Endothelial cell of coronary artery (primary cell): ENCODE measurements at places on chromosomes 7 and 10. TPM values are rescaled to one million over a fixed set of nuclear protein-coding genes. Genes with fewer than 3 reads are reported as not detected.

CALN1 gene
- total RNA-seq = not detected in 2 replicates

GSAP gene
- total RNA-seq = 2.4 and 2.8 TPM in 2 replicates

SH2B2 gene
- total RNA-seq = 0.90 and 1.7 TPM in 2 replicates

ARPC1B gene
- total RNA-seq = 600 and 643 TPM in 2 replicates

DRGX gene
- not detected in 2 replicates for total RNA-seq

TEX47 gene
- not detected in 2 replicates for total RNA-seq
